ENCODE measurements at places on chromosomes 6 and 20.

GRCh38 chr6:21437581-21437980 lies 156.0 kb upstream of the SOX4 start:
- DNase-seq: no peak

DNA sequence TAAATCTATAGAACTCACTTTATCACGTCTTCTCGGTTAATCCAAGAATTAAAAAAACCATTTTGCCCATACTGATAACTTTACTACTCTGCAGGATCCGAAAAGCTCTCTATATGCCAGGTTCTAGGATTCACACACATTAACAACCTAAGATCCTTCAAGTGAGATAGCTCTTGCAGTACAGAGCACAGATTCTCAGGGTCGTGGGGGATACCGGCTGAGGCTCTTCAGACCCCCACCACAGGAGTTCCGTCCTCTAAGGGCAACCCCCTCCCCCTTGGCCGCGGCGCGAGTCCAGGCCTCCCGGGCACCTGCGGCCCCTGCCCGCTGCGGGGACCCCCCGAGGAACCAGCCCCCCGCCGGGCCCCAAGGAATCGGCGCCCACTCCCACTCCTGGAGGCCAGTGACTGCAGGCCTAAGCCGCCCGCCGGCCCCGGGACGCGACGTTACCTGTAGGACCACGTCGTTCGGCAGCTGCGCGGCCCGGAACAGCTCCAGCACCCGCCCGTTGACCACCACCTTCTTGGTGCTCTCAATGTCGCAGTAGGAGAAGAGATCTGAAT lies 892 bp downstream of the REPS1 start:
- no peak for DNase-seq

- DNase-seq: no peak
These were observed 89.2 kb downstream of the RPP40 start for GRCh38 chr6:4914420-4915159.

DNA sequence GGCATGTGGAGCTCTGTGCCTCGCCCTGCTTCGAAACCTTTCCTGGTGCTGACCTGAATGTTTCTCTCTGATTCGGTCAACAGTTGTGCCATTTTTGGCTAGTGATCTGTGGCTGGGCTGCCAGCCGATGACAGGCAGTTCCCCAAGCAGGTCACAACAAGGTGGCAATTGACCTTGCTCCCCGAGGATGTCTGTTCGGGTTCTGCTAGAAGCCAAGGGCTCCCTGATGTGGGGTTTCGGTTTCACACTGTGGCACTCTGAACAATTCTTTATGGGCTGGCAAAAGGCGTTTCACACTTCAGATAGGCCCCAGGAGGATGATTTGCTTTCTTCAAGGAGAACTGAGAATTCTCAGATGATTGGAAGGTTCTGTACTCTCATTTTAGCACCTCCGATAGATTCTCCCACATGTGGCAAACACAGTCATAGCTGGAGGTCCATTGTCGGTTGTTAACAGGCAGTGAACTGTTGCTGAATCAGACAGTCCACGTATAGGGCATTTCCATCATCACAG lies 135.6 kb downstream of the SLC24A3 start:
- no peak for DNase-seq

DNA sequence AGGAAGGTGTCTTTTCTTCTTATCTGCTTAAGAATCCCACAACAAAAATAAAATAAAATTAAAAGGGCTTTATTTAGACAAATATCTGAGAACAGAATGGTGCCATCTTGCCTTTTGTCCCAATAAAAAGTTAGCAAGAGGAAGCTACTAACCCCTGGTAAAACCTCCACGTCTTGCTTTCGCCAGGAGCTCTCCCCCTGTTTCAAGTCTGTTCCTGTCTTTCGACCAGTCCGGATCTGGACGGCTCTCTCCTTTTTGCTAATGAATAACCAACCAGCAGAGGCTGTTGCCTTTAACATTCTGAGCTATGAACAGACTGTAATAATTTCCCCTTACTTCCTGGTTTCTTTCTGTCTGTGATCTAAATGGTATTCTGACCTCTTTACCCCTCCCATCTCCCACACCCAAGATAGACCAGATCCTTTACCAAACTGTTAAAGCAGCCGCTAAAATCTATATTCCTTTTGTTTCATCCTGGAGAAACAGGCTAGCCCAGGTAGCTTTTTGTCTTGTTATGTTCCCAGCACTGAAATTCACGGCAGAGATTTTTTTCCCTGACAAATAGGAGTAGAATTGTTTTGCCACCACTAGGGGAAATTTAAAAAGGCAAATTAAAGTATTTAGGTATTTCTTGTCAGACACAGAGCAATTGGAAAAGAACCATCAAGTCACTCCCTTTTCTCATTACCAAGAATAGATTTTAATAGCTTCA lies at the start of gene FRK:
Gene FRK, minus strand, starts transcription at position 320 of the 712 bp plus-strand sequence. CDS start 580 bp downstream, outside the sequence.
- DNase-seq: no peak

GRCh38 chr6:19159089-19159488 lies 678.1 kb upstream of the ID4 start:
- DNase-seq: no peak

GRCh38 chr6:15527838-15528617 lies 134.8 kb downstream of the DTNBP1 start:
- no peak for DNase-seq

- DNase-seq: no peak
These were observed 65.1 kb upstream of the PTGIS start for GRCh38 chr20:49633023-49633422.

DNA sequence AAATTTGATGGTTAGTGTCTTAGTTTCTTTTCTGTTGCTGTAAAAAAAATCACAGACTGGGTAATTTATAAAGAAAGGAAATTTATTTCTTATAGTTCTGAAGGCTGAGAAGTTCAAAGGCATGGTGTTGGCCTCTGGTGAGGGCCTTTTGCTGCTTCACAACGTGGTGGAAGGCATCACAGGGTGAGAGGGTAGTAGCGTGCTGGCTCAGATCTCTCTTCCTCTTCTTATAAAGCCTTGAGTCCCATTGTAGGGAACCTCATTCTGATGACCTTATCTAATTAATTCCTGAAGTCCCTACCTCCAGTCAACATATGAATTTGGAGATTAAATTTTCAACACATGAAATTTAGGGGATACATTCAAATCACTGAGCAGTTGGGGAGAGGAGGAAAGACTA lies 62.0 kb downstream of the ARID1B start:
- no peak for DNase-seq

All from stimulated activated CD4-positive, alpha-beta T cell treated with anti-CD3 and anti-CD28 coated beads, Interleukin-12 subunit alpha, Interleukin-12 subunit beta, amount 100 ng/mL, for 4 hours (primary cell).